ENCODE measurements at places on chromosomes 5 and 9. TPM values are rescaled to one million over a fixed set of nuclear protein-coding genes. Genes with fewer than 3 reads are reported as not detected.

DNA sequence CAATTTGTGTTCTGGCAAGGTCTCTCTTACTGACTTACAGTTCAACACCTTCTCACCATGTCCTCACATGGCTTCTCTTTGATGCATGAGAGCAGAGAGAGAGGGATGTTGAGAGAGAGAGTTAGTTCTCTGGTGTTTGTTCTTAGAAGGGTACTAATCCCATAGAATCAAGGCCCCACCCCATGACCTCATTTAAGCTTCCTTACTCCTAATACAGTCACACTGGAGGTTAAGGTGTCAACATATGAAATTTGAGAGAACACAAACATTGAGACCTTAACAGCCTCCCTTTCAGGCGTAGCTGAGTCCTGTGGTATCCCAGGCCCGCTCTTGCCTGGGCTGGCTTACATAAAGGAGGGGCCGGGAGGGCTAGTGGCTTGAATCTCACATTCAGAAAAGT lies 10.6 kb upstream of the SEMA6A start:
- DNase-seq = no peak

DNA sequence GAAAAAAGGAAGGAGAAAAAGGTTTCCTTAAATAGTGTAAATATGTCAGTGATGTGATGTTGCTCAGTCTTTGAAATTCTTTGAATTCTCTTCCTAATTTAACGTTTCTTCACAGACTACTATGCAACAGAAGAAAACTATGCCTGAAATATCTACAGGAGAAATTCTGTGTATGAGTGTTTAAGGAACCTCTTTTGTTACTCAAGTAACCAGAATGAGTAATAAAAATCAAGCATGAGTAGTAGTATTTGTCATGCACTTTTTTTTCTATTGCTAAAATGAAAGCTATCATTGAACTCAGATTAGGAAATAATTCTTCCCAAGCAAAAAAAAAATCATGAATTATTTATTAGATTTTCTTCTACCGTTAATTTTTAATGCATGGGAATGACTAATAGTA lies 20.3 kb upstream of the THG1L start:
- no peak for DNase-seq

DNA sequence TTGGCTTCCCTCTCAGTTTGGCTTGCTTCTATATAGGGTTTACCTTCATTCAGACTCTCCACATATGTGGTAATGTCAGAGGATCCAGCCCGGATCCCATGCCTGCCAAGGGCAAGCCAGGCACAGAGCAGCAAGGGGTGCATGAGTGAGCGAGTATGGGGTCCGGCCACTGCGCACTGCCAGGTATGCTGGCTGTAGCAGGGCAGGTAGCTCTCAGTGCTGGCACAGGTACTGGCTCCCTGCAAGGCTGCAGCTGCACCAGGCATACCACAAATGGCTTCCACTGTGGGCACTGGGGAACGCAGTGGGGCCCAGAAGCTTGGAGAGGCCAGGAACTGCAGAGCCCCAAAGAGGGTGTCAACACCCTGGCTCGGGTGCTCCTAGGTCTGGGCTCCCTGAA lies 86.2 kb downstream of the GIN1 start:
- DNase-seq = no peak

GRCh38 chr5:148314187-148314586 lies 2.0 kb downstream of the SPINK7 start:
- no peak for DNase-seq

DNA sequence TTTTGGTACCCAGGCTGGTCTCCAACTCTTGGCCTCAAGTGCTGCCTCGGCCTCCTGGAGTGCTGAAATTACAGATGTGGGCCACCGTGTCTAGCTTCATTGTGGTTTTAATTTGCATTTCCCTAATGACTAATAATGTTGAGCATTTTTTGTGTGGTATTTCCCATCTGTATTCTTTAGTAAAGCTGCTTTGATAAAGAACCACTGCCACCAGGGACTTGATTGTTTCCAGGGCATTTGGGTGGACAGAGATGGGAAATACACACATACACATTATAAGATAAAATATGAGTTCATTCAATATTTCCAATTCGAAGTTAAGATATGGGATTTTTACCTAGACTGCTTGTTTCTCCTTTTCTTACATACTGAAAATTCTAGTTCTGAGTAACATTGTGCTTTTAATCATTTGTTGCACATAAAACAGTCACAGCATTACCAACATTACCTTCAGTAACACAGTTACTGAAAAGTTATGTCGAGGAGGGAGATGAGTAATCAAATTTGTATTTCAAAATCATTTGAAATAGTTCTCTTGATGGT lies 28.9 kb downstream of the HABP4 start:
- no peak for DNase-seq

The SHISAL2B gene
- not detected for total RNA-seq

All from H4 (cell line).